ENCODE measurements at places on chromosomes 5 and 9.

- DNase-seq: no peak
Observed at GRCh38 chr5:6361101-6361500, 17.2 kb downstream of the MED10 start.

DNA sequence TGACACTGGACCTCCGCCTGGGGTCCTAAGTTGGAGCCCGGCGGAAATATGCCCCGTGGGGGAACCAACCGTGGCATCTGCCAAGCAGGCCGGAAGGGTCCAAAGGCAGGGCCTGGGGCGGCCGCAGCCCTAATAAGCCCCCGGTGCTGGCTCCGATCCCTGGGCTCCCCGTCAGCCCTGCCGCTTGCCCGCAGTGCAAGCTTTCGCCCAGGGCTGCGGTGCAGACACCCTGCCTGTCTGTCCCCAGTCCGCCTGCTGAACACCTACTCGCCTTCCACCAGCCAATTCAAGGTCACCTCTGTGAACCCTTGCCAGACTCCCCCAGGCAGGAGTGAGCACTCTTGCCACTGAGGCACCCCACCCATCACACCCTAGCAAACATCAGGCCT lies 502 bp upstream of the PTGR1 start:
- DNase-seq: no peak

DNA sequence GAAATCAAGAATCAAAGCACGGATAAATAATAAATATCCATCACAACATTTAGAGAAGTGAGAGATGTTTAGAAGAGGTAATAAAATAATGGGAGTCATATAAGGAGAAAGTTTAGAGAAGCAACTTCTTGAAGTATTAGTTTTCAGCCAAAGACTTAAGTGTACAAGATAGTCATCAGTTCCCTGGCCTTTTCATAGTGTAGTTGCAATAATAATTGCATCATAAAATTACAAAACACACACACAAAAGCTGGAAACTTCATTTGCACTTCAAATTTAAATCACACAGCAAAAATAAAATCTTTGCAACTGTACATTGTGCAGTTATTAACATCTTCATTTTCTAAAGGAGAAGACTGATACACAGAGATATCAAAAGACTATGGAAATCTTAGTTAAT lies 319.1 kb upstream of the RGMB start:
- no peak for DNase-seq

DNA sequence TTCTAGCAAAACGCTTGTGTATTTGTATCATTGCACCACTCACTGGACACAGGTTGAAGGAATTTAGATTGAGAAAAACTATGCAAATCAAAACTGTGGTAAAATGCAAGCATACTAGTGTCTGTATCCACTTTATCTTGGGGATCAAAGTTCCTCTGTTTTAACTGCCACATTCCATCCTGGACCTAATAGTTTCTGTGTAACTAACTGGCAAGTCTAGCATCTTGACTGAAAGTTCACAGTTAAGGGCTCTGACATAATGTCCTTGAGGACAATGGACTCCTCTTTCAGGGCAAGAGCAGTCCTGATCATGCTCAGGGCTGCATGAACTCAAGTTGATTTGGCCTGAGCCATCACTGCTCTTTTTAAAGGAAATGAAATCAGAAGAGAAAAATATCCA lies 30.7 kb downstream of the NFIB start:
- no peak for DNase-seq

DNA sequence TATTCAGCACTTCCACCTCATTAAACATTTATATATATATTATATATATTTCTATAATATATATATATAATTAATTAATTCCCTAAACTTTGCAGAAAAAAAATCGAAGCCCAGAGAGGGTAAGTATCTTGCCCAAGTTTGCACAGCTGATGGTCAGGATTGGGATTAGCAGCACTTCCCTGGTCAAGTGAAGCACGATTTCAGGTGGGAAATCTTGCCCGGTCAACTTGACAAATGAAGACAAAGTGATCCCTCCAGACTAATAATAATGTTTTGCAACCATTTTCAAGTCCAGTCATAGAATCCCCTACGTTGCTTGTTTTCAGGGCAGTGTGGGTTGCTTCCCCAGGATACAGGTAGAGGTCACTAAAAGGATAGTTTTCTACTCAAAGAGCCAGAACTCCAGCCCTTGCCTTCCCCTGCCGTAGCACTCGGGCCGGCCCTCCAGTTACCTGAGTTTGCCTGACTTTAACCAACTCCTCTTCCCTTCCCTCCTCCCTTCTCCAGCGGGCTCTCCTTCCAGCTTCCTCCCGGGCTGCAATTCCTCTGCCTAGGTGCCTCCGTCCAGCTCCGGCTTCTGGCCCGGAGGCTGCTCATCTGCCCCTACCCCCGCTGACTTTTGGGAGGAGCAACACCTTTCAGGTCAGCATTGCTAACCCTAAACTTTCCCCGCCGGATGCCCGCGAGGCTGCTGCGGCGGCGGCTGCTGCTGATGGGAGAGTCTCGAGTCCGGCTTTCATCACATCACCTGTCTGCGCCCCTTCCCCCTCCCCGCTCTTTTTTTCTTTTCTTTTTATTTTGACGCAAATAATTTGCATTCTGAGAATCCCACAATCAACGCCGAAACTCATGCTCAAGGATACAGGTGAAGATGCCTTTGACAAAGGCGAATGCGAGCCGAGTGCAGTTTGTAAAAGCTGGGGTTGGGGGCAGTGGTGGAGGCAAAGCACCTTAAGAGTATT lies 930 bp downstream of the PRLR start:
- no peak for DNase-seq

- DNase-seq: no peak
Observed at GRCh38 chr5:14405267-14405666, 176.3 kb upstream of the OTULINL start.
